Activated CD4-positive, alpha-beta T cell treated with anti-CD3 and anti-CD28 coated beads, Interleukin-2, amount 10 ng/mL, durations not matched to agents 24 days and 14 days (primary cell): ENCODE measurements at places on chromosomes 7 and 10. TPM values are rescaled to one million over a fixed set of nuclear protein-coding genes. Genes with fewer than 3 reads are reported as not detected.

Gene TES
- 41.2 and 47.1 TPM in 2 replicates for total RNA-seq

Gene ACSL5
- total RNA-seq, result 42.8 and 48.6 TPM in 2 replicates

Gene EEPD1
- total RNA-seq, result 0.61 and 0.71 TPM in 2 replicates

DNA sequence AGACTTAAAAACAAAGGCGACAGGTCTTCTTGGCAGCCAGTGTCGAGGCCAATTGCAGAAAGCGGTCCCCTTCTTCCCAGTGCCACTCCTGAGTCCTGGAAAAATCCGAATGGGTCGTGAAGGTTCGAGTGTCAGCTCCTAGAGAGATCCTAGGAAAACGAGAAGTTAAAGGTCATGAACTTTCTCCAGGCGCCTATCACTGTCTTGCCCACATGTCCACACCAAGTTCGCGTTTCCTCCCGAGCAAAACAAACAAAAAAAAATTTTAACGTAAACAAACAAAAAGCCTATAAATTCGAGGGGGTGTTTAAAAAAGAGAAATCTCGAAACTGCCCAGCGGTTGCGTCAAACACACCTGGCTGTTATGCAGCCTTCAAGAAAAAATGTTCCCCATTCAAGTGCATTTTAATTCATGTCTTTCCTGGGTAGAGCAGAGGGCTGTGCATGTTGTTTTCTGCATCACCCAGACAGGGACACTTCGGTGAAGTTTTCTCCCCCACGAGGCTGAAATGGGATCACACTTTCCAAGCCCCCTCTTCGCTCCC is 1.5 kb downstream of the ARHGAP21 start:
- H3K4me1 ChIP-seq, result peaks cover 28% of the 10 kb centered on the region
- peaks cover 17% of the 10 kb centered on the region for H3K36me3 ChIP-seq
- no peaks in the 10 kb centered on the region for H3K27me3 ChIP-seq
- DNase-seq, result no peak
- H3K27ac ChIP-seq, result peak overlapping the region; percentile 84
- H3K4me3 ChIP-seq, result peak overlapping the region; percentile 90

Gene TRIM74
- 0.33 and 2.1 TPM in 2 replicates for total RNA-seq

Gene FAM204A
- 57.2 and 60.0 TPM in 2 replicates for total RNA-seq

DNA sequence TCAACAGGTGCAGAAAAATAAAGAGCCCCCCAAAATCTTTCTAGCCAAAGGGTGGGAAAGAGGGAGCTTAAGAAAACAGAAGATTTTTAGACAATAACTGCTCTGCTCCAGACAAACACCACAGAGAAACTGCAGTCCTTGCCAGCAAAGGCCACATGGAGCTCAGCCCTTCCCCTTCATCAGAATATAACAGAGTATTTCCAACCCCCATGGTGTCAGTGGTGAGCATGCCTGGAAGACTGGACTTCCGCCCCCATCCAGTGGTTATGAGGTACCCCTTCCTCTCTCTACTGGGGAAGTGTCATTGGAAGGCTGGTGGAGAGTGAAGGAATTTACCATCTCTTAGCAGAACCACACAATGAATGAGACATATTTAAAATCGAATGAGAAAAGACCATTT is 1007.3 kb upstream of the CELF2 start:
- no peaks in the 10 kb centered on the region for H3K4me1 ChIP-seq
- DNase-seq, result no peak
- no peaks in the 10 kb centered on the region for H3K36me3 ChIP-seq
- no peak overlapping the region for H3K4me3 ChIP-seq

- H3K4me1 ChIP-seq, result peaks cover 4% of the 10 kb centered on the region
These were observed 28.9 kb downstream of the PHYH start for GRCh38 chr10:13270877-13271551.

DNA sequence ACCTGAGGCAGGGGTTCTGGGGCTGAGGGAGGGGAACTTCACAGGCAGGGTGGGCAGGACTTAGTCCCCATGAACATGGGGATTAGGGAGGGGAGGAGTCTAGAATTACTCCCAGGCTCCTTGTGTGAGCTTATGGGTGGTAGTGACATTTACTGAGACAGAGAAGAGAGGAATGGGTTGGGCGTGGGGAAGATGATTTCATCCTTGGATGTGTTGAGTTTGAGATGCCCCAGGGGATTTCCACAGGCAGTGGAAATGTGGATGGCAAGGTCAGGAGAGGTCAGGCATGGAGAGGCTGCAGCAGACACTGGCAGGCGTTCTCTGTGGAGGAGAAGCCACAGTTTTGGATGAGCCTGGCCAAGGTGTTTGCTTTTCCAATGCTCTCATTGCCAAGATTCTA is 26.4 kb upstream of the GSDME start:
- no peak overlapping the region for H3K4me3 ChIP-seq
- peaks cover 16% of the 10 kb centered on the region for H3K4me1 ChIP-seq
- DNase-seq, result no peak
- H3K27me3 ChIP-seq, result no peaks in the 10 kb centered on the region
- H3K27ac ChIP-seq, result no peak overlapping the region

DNA sequence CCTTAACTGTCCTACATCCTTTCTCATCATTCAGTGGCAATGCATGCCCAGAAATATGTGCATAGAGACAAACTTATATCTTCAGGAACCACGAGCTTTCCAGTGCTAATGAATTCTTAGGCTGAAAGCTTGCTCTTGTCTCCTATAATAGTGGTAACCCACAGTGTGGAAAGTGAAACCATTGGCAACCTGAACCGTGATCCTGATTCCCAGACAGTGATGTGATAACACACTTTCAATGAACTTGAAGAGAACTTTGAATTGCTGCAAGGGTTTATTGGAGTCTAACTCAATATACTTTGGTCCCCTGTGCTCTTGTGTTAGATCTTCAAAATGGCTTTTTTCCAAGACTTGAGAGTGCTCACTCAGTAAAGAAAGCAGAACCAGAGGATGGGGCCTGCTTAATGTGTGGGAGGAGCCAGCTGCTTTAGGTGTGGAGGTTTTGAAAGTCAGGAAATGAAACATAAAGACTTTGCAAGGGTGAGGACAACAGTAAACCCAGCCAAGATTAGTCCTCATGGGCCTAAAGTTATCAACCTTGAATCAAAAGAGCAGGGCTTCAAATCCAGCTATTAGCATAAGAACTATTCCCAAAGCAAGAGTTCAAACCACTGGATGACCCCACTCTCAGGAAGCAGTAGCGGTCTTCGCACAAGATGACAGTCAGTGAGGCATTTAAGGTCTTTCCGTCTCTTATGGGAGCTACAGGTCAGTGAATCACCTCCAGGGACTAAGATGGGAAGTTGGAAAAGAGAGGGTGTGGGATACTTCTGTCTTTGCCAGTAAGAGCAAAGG is 332.4 kb upstream of the NRP1 start:
- peaks cover 4% of the 10 kb centered on the region for H3K4me1 ChIP-seq
- peaks cover 2% of the 10 kb centered on the region for H3K27me3 ChIP-seq
- no peak overlapping the region for H3K27ac ChIP-seq
- DNase-seq, result no peak

DNA sequence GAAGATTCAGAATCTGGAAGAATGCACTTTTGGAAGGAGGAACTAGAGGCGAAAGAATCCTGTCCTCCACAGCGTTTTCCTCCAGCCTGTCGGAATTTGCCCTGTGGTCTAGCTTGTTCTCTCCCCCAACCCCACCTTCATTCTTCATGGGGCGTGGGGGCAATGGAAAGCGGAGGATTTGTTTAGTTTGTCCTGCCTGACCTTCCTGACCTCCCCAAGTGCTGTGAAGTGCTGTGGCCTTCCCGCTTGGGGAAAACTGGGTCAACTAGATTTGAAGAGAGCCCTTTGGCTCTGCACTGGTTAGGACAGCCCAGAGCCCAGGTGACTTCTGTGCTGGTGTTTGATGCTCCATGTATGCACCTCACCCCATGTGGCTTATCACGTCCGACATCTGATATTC is 49.1 kb downstream of the GATA3 start:
- H3K4me3 ChIP-seq, result no peak overlapping the region
- no peak for DNase-seq
- peaks cover 3% of the 10 kb centered on the region for H3K36me3 ChIP-seq
- H3K4me1 ChIP-seq, result peaks cover 7% of the 10 kb centered on the region

Gene WNT8B
- 0.16 and 0.43 TPM in 2 replicates for total RNA-seq

Gene TMEM213
- total RNA-seq, result 0.09 TPM in 1 of 2 replicates, not detected in the other

DNA sequence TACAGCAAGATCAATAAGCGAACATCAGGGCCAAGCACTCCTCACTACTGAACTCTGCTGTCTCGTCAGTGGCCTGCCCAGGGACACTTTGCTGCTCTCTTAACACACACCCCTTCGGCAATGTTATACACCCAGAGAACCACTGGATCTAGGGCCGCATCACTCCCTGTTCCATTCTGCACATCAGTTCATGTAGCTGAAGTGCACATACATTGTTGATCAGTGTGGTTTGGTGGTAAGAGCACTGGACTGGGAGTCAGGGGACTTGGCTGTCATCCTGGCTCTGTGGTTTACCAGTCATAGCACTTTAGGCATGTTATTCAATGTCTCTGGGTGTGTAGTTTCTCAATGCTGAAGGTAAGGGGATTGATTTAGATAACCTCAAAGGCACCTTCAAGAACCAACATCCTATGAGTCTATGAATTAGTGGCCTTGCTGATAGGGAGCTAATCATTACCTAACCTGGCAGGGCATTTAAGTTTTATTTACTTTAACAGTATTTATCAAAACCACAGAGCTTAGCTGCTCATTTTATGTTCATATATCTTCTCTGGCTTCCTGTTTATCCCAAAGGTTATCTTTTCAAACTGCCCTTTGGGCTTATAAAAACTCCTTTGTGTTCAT is 24.8 kb downstream of the DUSP5 start:
- peaks cover 44% of the 10 kb centered on the region for H3K36me3 ChIP-seq
- no peak overlapping the region for H3K4me3 ChIP-seq
- peak; percentile 76 for DNase-seq
- H3K4me1 ChIP-seq, result peaks cover 45% of the 10 kb centered on the region
- peak overlapping the region; percentile 21 for H3K27ac ChIP-seq
- no peaks in the 10 kb centered on the region for H3K27me3 ChIP-seq

Gene SSC4D
- 0.77 and 0.80 TPM in 2 replicates for total RNA-seq

- peaks cover 20% of the 10 kb centered on the region for H3K27me3 ChIP-seq
- no peak for DNase-seq
- no peak overlapping the region for H3K27ac ChIP-seq
- H3K4me3 ChIP-seq, result no peak overlapping the region
- H3K4me1 ChIP-seq, result no peaks in the 10 kb centered on the region
These were observed 24.8 kb upstream of the PLPP4 start for GRCh38 chr10:120432209-120432608.

- no peak overlapping the region for H3K27ac ChIP-seq
- peaks cover 15% of the 10 kb centered on the region for H3K4me1 ChIP-seq
These were observed 129.6 kb upstream of the MKLN1 start for GRCh38 chr7:131197920-131198615.

GRCh38 chr7:55651057-55651456 is 78.8 kb upstream of the VOPP1 start:
- H3K4me1 ChIP-seq, result no peaks in the 10 kb centered on the region
- no peak for DNase-seq

DNA sequence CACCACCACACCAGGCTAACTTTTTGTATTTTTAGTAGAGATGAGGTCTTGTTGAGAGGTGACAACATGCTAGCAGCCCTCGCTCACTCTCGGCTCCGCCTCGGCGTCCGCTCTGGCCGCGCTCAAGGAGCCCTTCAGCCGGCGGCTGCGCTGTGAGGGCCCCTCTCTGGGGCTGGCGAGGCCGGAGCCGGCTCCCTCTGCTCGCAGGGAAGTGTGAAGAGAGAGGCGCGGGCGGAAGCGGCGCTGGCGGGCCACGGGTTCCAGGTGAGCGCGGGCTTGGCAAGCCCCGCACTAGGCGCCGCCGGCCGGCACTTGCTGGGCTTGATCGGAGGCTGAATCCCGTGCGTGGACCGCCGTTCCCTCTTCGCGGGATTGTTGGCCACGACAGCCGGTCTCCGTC is 83.0 kb downstream of the EEPD1 start:
- no peaks in the 10 kb centered on the region for H3K36me3 ChIP-seq
- no peaks in the 10 kb centered on the region for H3K4me1 ChIP-seq
- H3K4me3 ChIP-seq, result no peak overlapping the region
- H3K27ac ChIP-seq, result no peak overlapping the region

Gene LRRC4
- 2.2 and 5.7 TPM in 2 replicates for total RNA-seq

DNA sequence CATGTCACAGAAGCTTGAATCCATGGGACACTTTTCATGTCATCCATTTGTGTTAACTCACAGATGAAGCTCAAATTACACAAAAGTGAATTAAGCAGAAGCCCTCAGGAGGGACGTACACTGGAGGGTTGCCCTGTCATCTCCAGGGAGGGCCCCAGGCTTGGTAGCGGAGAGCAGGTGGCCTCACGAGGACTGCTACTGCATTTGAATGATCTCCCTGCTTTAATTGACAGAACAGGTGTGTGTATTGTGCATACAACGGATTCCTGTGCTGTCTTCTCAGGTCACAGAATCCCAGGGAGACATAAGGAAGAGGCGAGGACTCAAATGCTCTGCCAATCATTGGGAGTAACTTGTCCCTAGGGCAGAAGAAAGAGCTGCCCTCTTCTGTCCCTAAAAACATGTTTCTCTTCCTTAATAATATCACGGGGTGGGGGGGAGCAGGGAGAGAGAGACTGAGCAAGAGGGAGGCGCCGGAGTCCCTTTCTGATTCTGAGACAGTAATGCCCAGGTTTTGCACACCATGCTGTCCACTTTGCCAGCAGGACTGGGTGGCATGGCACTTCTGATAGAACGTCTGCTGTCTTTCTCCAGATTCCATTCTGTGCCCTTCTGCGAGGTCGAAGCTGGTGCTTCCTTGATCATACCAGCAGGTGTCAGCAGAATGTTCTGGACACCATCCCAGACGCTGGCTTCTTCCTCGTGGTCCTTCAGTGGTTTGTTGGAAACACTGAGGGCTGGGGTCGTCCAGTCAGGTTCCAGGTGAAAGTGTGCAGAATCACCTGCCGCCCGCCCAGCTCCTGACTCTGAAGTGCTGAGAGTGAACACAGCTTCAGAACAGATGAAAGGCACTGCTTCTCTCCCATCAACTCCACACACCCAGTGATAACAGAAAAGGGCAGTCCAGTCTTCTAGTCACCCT is 26.2 kb upstream of the RASGEF1A start:
- H3K4me1 ChIP-seq, result peaks cover 50% of the 10 kb centered on the region
- H3K27me3 ChIP-seq, result no peaks in the 10 kb centered on the region
- peak; percentile 86 for DNase-seq
- H3K27ac ChIP-seq, result peak overlapping the region; percentile 51
- H3K4me3 ChIP-seq, result peak overlapping the region; percentile 63
- peaks cover 1% of the 10 kb centered on the region for H3K36me3 ChIP-seq

Gene TLX1
- total RNA-seq, result not detected in 2 replicates

DNA sequence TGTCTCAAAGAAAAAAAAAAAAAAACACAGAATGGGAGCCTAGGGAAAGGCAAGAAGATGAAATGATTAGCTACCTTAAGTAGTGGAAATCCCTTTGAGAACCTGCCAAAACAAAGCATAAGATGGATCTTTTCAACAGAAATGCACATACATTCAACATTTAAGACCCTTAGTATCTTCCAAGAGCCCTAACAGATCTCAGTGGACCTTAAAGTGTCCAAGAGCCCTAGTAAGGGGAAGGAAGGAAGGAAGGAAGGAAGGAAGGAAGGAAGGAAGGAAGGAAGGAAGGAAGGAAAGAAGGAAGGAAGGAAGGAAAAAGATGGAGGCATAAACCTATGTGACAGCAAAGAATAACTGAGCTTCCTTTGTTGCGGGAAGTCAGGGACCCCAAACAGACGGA is 11.6 kb upstream of the MACROH2A2 start:
- DNase-seq, result no peak
- H3K27ac ChIP-seq, result no peak overlapping the region
- H3K27me3 ChIP-seq, result peaks cover 17% of the 10 kb centered on the region
